Memory B cell (primary cell): ENCODE measurements at places on chromosomes 5 and 9.

GRCh38 chr9:116695438-116695837, 8.3 kb downstream of the TRIM32 start:
- no peak for DNase-seq

DNA sequence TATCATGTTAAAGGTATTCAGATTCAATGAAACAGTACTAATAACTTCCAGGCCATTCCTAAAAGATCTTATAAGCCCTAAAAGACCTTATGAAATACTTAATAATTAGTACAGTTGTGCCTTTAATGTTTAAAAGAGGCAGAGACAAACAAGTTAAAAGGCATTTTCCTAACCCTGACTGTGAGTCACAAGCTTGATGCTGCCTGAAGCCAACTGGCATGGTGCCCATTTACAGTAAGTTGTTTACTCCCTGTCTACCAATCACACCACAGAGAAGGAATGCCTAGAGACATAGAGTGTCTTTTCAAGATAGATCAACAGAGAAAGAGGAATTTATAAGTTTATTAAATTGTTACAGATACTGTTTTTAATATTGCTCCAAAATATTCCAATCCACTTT, 47.8 kb downstream of the NR3C1 start:
- no peak for DNase-seq

DNA sequence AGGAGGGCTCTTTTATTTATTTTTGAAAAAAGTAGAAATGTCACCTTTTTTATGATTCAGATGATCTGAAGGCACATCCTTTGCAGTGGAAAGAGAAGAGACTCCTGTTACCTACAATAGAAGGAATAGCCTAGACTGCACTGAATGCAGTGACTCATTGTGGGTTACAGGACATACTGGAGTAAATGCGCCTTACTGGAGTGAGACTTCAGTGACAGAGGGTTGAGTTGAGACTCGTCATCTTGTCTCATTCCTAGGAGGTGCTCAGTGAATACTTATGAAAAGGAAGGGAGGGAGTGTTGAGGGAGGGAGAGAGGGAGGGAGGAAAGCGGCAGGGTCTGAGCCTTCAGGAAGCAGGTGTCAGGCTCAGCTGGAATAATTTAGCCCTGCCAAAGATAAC, 25.2 kb downstream of the ANKRA2 start:
- DNase-seq: no peak

GRCh38 chr5:73132759-73133158, 12.4 kb downstream of the TMEM171 start:
- no peak for DNase-seq

GRCh38 chr5:18764161-18764560, 1129.9 kb downstream of the TAF11L14 start:
- no peak for DNase-seq

DNA sequence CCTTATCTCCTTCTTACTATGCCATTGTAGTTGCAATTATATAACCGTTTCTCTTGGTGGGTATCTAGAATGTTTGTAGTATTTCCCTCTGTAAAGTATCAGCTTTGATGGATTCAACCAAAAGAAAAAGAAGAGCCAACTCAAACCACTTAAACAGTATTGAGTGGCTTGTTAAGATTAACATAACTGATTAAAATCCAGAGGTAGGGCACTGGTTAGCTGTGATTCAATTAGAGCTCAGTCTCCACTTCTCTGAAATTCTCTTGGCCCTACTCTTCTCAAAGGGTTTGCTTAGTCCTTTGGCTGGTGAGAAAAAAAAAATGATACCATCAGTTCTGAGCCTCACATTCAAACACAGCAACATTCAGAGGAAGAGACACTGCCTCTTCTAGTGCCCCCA, 37.0 kb downstream of the TYRP1 start:
- no peak for DNase-seq

DNA sequence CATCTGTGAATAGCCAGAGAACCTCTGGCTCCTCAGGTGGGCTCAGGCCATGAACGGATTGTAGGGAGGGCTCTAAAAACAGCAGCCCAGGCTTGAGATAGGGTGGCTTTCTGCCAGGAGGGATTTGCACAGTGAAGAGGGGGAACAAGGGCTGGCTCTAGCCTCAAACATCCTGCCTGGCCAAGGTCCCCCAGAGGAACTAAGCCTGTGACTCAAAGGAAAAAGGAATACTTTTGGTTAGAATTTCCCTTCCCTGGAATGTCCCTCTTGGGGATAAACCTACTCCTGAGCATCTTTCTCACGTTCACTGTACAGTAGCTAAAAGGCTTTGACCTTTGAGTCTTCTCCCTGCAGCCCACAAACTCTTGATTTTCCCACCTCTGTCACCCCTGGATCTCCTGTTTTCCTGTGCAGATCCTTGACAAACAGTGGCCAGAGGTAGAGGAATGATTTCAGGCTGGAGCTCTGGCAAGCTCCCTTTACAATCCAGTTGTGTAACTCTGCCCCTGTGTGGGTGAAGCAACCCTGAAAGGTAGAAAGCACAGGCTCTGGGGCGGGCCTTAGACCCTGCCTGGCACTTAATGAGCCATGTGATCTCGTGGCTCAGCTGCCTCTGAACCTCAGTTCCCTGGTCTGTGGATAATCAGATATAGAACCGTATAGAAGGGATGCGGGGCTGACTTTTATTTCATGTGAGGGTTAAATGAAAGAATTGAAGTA, 17.4 kb downstream of the SEC61B start:
- no peak for DNase-seq

GRCh38 chr5:14225173-14225834, 82.2 kb downstream of the TRIO start:
- DNase-seq: no peak

DNA sequence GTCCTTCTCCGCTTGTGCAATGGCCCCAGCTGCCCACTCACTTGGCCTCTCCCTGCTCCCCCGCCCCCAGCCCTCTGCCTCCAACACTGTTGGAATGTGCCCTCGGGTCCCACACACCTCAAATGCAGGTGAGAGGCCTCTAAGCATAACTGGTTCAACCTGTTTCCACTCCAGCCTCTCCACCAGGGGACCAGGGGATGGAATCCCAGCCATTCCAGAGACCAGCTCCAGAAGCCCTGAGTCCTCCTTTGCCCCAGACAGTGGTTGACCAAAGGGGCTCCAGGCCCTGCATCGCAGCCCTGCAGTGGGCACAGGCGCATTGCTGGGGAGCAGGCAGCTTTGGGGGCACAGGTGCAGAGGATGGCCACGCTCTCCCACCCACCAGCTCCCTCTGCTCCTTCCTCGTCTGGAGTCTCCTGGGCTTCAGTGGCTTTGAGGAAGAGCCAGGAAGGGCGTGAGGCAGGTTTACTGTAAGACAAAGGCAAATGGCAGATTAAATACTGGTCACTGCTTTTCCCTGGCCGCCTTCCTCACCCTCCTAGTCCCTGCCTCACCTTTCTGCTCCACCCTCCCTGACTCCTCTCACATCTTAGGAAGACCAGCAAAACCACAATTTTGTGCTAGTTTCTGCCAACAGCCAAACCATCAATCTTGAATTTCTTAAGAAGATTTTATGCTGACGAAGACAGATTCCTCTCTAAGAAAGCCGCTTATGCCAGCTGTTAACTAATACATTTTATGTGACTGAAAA, 29.1 kb upstream of the IRX2 start:
- DNase-seq: no peak

DNA sequence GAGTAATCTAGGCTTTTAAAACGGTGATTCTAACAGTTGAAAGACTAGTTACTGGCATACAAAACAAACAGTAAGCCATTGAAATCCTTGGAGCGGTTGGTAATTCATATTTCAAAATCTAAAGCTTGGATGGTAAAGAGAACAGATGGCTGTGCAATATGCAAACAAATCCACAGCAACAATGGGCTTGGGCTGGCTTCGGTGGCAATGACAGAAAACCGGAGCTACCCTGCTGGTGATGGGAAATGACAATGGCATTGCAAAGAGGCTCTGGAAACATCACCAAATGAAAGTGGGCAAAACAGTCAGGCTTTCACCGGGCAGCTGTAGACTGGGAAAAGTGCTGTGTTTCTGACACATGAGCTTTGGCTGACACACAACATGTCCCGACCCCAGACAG, 42.2 kb downstream of the MED27 start:
- no peak for DNase-seq

DNA sequence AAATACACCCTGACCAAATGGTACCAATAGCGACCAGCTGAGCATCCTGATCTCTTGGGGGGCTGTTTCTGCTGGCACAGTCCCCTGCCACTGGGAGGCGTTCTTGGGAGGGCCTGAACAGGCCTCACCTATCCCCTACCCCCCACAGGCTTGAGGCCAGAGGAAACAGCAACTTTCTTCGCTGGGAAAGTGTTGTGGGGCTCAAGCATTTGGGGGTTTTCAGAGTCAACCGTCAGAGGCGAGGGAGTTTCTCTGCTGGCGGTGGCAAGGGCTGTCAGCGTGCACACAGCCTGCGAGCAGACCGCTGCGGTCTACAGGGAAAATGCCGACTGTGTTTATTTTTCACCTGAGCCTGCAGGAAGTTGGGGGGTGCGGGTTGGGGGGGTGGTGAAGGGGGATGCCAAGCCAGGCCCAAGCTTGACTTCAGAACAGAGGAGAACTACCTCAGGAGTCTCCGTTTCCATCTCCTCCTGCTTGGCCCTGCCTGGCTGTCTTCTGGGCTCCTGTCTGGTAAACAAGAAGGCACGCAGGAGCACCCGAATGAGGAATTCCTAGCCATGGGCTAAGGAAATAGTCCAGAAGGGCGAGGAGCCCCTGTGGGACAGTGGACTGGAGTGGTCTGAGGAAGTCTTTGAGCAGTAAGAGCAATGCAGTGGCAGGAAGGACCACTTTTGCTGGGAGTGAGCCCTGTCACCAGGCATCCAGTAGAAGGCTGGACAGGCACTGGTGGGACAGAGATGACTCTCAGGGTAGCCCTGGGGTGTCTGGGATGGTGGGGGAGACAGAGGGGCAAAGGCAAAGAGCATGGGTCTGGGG, 18.1 kb downstream of the TCF7 start:
- peak; percentile 56 for DNase-seq

DNA sequence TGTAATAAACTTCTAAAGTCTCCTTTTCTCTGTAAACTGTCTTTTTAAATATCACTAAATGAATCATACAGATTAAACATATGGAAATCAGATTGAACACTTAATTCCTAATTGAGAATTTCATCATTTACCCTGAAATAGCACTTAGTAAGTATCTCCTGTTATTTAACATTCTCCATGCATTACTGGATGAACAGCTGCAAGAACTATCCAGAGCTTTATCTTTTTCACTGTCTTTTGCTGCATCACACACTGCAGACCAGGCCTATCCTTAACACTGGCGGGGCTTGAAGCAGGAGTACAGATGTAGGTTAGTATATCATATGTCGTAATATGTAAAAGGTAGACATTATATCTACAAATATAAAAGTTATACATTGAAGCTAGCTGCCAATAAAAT, 108.7 kb upstream of the EFNA5 start:
- DNase-seq: no peak

- DNase-seq: no peak
Measured at GRCh38 chr5:107915176-107915812, 244.6 kb upstream of the EFNA5 start.

DNA sequence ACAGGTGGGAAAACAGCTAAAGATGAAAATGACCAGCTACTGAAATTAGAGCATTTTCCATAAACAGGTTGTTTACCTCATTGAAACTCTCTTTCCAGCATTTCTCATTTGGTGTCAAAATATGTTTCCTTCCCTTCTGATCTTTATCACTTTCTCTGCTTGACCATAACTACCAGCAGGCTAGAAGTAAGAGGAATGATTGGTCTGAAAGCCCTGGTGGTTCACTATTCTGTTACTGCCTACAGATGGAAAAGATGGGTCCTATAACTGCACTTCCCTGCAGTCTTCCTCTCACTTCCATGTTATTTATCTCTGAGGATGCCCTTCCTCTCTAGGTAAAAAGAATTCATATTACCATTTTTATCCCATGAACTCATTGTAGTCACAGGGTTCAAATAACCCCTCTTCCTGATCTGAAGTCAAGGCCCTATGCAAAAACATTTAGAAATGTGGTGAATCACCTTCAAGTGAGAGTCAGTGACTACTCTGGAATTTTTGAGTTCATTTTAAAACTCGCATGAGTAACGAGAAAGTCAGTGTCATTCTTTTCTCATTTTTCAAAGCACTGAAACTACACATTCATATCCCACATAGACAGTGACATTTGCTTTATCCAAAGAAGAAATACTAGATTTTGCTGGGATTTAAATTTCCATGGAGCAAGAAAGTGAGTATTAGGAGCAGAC, 51.7 kb downstream of the ZNF474 start:
- DNase-seq: no peak

- DNase-seq: no peak
Measured at GRCh38 chr9:110969971-110970386, 68.3 kb downstream of the LPAR1 start.

GRCh38 chr9:129934041-129934591, 98.9 kb downstream of the USP20 start:
- DNase-seq: no peak

DNA sequence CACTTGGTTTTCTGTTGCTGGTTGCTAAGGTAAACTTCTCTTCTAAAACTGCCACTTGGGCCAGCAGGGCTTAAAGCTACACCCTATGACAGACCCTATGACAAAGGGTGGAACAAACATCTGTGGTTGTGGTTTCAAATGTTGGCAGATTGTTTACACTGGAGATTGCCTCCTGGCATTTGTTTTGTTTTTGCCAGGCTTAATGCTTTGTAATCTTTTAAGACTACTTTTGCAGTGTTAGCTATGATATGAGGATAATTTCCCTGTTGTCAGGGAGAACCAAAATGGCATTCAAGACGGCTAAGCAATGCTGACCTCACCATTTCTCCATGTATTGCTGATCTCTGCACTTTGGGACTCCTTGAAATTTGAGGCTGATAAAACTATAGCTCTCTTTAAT, 50.3 kb downstream of the MAMDC2 start:
- no peak for DNase-seq

- DNase-seq: no peak
Measured at GRCh38 chr9:125687163-125687863, 19.7 kb downstream of the MAPKAP1 start.

GRCh38 chr9:70315389-70315788, 56.6 kb downstream of the SMC5 start:
- DNase-seq: no peak

DNA sequence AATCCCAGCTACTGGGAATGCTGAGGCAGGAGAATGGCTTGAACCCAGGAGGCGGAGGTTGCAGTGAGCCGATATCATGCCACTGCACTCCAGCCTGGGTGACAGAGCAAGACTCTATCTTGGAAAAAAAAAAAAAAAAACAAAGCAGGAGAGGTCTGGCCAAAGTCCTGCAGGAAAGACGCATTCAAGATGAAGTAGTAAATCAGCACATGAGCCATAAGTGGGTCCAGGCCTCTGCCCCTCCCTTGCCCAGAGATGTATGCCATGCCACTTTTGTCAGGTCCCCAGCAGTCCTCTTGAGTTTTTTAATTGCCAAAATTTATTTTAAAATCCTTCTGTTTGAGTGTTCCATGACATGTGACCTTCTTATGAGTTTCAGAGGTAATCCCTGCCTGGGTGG, 8.5 kb upstream of the PHF19 start:
- no peak for DNase-seq

- no peak for DNase-seq
Measured at GRCh38 chr5:82605441-82605973, 327.4 kb upstream of the RPS23 start.
